Stimulated activated CD8-positive, alpha-beta memory T cell treated with anti-CD3 and anti-CD28 coated beads, Interleukin-7, amount 100 ng/mL, for 24 hours (primary cell): ENCODE measurements at places on chromosomes 1 and 21.

- DNase-seq, result no peak
These were observed 2.4 kb downstream of the FCN3 start for GRCh38 chr1:27372022-27372807.

DNA sequence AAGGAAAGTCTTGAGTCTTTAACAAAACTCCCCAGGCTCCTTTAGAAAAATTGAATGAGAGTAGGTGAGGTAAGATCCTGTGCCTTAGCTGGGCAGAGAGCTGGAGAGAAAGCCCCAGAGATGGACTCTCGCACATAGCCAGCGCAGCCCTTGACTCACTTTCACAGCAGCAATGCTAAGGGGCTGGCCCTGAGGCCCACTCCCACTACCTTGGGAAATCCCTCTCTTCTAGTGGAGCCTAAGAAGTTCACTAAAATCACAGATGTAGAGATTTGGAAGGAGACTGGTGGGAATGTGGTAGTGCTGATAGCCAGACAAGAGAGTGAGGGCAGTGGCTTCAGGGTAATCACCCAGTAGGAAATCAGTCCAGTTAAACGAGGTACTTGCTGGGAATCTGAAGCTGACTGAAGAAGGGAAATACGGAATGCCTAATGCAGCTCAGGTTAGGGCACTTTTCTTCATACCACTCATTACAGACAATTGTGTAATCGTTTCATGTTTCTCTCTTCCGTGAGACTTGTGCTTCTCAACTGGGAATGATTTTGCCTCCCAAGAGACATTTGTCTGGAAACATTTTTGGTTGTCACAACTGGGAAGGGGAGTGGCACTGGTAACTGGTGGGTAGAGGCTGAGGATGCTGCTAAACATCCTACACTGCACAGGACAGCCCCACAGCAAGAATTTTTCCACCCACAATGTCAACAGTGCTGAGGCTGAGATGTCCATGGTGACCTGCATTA, 42.4 kb upstream of the LRRC8C start:
- no peak for DNase-seq

DNA sequence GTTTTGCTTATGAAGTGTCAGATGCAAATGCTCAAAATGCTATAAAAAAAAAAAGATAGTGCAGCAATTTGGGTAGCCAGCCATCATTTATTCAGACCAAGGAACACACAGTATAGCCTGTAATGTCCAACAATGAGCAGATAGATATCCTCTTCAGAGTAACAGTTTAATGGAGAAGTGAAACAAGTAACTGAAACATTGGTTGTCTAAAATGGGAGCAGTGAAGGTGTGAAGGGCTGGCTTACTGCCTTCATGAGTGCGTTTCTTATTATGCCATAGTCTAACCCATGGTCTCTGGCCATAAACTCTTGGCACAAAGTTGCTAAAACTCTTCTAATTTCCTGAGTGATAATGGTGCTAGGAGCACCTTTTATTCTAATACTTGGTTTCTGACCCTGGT, 11.4 kb downstream of the RGS5 start:
- DNase-seq, result no peak

DNA sequence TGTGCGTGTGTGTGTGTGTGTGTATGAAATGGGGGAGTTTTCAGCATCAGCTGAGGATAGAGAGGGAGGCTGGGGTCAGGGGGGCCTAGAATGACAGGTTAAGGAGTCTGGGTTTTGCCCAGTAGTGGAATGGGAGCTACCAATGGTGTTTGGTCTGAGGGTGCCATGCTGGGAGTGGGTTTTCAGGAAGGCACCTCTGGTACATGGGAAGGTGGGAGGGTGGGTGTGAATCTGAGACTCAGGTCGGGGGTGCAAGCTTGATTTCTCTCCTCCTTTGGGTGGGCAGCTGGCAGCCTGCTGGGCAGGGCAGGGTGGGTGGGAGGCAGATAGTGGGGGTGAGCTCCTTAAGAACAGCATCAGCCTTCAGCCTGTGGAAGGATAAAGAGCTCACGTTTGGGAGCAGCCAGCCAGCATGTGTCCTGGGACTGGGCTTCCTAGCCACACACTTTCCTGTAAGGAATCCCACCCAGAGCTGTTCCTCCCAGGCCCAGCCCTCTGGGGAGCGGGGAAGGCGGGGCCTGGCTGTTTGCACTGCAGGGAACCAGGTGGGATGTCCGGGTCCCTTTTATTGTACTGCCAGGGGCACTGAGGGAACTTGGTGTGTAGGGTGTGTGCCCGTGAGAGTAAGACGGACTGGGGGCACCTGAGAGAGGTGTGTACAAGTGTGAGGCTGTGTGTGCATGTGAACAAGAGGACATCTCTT, 152.8 kb downstream of the FOXD2 start:
- DNase-seq, result no peak

- DNase-seq, result peak; percentile 68
These were observed 2.6 kb downstream of the E2F2 start for GRCh38 chr1:23528250-23528978.

DNA sequence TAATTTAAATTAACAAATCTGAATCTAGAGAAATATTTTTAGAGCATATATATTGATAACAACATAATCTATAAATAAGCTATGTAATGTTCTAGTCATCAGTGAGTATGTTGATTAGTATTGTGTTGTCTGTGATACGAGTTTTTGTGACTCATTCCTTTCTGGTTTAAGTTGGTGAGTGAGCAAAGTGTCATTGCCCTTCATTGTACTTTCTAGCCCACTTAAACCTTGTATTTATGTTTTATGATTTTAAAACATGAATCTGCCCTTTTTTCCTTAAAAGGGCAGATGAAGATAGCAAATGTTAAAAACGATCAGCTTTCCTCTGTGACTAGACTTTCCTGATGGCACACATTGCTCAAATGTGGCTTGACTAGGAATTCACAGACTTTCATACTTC, 38.5 kb downstream of the MACO1 start:
- DNase-seq, result no peak

GRCh38 chr1:245984390-245985155, 522.5 kb downstream of the SMYD3 start:
- DNase-seq, result no peak
